ENCODE measurements at places on chromosomes 5 and 9.

DNA sequence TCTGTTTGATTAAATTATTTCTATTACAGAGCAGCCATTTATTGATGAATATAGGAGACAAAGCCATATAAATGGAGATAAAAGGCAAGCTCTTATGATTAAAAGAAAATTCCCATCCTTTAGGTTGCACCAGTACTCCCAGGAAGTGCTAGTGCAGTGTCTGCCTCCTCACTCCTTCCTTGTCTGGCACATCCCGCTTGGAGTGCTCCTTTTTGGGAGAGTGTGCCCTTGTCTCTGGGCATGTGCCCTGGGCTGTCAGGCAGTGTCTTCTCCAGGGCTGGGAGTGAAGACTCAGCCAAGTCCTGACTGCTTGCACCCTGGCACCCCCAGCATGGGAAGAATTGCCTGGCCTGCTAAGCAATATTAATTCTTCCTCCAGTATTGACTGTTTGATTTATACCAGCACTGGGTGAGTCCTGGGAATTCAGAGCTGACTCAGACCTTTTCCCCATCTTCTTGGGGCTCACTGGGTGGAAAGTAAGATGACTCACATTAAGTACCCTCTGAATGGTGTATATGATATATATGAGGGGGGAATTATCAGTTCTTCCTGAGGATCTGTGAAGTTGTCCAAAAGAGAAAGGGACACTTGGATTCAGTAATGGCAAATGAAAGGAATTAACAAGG, 62.1 kb downstream of the ZSWIM6 start:
- no peak for DNase-seq

DNA sequence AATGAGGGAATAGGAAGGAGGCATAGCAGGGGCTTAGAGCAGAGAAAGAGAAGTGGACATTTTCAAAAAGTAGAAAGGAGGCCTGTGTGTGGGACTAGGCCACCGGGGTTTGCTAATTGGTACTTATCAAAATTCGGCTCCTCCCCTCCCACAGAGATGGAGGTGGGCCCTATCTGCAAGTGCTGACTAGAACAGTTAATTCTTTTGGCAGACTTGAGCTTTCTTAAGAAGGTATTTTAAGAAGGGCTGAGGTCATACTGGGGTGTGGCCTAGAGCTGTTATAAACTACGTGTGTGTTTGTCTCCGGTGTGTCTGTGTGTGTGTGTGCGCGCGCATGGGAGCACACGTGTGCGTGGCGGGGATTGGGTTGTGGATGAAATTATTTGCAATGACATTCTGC, 1086.5 kb downstream of the EFNA5 start:
- no peak for DNase-seq

DNA sequence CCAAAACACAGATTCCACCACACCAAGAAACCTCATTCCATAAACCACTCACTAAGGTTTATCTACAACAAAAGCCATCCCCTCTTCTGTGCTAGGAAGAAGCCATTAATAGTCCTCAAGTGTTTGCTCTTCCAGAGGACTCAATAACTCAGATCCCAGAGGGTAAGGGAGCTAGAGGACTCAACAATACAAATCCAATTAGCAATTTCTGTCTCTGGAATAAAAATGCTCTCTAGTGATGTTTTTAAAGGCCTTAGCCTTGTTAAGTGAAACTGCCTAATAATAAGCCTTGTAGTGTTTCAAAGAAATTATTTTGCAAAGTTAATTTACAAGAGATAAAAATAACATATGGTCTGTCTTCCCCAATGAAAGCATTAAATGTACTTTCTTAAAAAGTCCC, 942.4 kb downstream of the CDH12 start:
- DNase-seq: no peak

- DNase-seq: no peak
Observed at GRCh38 chr5:40572391-40572790, 107.3 kb upstream of the PTGER4 start.

DNA sequence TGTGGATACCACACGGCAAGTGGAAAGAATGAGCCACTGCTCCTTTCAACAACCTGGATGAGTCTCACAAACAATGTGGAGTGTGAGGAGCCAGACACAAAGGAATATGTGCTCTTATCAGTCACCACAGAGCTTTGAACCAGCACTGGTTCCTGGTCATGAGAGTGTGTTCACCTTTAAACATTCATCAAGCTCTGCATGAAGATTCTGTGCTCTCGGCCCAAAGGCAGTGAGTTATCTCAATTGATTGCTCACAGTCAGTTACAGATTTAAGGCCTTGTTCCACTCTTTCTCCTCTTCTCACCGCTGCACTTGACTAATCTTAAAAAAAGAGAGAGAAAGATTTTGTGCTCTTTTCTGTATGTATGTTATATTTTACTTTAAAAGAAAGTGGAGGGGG, 19.4 kb downstream of the LRSAM1 start:
- no peak for DNase-seq

DNA sequence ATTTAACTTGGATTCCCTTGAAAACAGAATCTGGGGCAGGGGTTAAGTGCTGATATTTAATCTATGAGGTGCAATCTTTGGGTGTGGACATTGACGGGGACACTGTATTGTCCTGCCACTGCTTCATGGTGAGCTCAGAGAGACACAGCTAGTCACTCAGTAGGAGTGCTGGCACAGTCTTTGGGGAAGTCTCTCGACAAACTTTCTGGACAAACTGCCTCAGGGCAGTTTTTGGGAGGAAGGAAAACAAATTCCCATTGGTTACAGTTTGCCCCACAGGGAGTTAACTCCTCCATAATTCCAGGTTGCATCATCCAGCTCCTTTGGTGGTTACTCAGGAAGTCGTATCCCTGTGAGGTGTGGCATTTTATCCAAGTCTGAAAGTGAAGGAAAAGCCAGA, 17.9 kb downstream of the HNRNPK start:
- DNase-seq: no peak

DNA sequence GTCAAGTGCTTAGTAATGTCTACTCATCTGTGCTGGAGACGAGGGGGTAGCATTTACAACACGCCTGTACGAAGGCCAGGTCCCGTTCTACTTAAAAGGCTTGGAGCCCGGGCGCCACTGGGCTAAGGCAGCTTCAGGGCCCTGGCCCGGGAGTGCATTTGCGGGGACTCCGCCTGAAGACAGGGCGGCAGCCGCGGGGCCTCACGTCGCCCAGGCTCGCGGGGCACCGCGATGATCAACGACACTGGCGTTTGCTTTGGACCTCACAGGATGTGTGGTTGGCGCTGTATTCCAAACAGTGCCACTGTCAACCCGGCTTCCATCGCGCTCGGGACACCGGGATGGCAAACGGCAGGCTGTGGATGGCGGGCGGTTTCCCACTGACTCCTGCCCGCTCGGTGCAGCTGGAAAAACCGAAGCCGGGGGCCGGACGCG, 1.1 kb upstream of the TENT4A start:
- peak; percentile 28 for DNase-seq

DNA sequence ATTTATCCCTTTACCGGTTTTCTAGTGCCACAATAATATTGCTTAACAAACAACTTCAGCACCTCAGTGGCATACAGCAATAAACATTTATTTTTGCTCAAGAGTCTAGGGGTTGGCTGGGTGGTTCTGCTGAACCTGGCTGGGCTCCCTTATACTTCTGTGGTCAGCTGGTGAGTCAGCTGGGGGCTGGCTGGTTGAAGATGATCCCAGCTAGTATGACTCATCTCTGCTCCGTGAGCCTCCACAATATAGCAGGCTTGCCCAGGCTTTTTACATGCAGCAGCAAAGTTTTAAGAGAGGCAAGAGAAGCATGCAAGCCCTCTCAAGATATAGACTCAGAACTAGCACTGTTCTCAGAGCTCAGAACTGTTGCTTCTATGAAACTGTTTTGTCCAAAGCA, 523.5 kb upstream of the CLINT1 start:
- peak; percentile 94 for DNase-seq

DNA sequence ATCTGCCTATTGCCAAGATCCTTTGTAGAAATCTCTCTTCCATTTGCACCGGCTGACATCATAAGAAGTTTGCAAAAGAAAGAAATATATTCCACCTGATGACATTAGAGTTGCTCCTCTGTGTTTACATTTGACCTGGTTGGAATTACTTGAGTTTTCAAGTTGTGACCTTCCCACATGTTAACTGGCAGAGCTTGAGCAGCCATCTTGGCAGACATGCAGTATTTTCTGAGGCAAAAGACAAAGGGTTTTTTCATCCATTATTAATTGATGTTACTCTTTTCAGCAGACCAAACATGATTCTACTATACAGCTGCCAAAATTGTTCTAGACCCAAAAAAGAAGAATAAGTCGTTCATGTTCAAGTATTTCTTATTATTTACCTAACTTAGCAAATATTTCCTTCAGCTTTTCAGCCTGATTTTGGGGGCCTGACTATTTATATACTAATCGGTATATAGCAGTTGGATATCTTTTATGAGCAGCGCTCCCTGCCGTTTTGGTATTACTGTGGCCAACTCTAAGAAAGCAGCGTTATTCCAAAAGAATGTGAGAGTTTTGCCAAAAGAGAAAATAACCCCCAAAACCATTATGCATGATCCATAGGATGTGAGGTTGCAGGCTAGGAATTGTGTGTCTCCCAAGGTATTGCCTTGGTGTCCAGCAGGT, 212.9 kb downstream of the PBX3 start:
- DNase-seq: no peak

- DNase-seq: no peak
Observed at GRCh38 chr5:103209065-103209464, 49.5 kb upstream of the MACIR start.

GRCh38 chr5:123176938-123177275, 87.9 kb downstream of the PRDM6 start:
- no peak for DNase-seq

DNA sequence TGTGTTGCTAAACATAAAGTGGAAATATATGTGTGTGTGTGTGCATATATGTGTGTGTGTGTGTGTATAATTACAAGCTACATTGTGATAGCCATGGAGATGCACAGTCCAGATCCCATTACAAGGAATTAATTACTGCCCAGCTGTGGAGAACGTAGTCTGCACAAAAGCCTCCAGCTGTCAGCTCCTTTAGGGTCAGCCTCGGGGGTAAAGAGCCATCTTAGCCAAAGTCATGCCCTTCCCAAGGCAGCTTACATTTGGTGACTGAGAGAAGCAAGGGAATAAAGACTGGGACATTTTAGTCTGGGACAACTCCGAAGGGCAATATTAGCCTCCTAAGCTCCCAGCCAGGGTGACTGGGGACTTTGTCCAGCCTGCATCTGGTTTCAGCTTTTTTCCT, 21.9 kb upstream of the FOCAD start:
- no peak for DNase-seq

GRCh38 chr5:169842699-169843098, 137.6 kb downstream of the INSYN2B start:
- DNase-seq: no peak

DNA sequence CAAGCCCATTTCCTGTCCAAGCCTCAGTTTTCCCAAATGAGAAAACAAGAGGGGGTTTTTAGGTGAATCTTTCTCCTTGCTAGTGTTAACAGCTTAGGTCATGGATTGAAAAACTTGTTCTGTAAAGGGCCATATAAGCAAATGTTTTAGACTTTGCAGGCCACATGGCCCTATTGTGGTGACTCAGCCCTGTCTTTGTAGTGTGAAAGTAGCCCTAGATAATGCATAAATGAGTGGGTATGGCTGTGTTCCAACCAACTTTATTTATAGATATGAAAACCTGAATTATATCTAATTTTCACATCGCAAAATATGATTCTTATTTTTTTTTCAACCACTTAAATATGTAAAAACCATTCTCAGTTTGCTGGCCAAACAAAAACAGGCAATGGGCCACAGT, 6.9 kb upstream of the BARX1 start:
- no peak for DNase-seq

GRCh38 chr5:76958991-76959767, 6.3 kb downstream of the CRHBP start:
- peak; percentile 62 for DNase-seq

GRCh38 chr9:76537150-76537646, 78.2 kb downstream of the GCNT1 start:
- no peak for DNase-seq

DNA sequence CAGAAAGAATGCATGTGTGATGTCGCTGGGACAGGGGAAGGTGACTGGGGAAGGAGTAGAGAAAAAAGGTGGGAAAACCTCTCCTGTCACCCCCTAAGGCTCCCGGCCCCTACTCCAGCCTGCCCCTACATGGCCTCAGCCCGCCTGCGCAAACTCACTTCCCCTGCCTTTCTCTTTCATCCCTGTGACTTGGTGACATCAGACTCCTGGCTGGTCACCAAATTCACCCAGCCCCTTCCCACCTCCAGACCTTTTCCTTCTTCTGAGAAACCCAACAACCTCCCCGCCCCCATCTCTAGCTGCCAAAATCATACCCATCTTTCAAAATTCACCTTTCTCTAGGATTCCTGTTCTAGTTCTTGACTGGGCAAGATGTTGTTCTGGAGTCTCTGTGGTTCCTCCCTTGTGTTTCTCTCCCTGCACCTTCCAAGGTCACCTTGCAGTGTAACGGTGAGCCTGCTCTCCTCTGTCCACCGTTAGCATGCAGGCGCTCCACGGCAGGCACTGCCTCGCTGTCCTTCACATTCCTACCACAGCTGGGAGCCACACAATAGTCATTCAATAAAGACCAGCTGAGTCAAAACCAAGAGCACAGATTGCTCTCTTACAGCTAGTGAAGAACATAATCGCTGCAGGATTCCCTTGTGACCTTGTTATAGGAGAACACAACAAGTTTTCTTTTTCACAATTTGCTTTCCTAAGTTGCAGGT, 134.5 kb downstream of the FANCC start:
- no peak for DNase-seq

- no peak for DNase-seq
Observed at GRCh38 chr5:158273035-158273434, 414.1 kb upstream of the CLINT1 start.

GRCh38 chr5:77885519-77885918, 109.4 kb upstream of the TBCA start:
- DNase-seq: no peak

GRCh38 chr9:19732441-19732951, 56.3 kb downstream of the SLC24A2 start:
- no peak for DNase-seq

- DNase-seq: no peak
Observed at GRCh38 chr9:74117731-74118130, 379.4 kb upstream of the RORB start.

- no peak for DNase-seq
Observed at GRCh38 chr5:126778675-126779403, 1.9 kb downstream of the LMNB1 start.

- DNase-seq: no peak
Observed at GRCh38 chr5:138025285-138025684, 7.6 kb downstream of the FAM13B start.

- DNase-seq: no peak
Observed at GRCh38 chr9:91944711-91945110, 5.3 kb downstream of the ROR2 start.

All from MV-4-11 (cell line).